ENCODE measurements at places on chromosomes 16 and 17.

DNA sequence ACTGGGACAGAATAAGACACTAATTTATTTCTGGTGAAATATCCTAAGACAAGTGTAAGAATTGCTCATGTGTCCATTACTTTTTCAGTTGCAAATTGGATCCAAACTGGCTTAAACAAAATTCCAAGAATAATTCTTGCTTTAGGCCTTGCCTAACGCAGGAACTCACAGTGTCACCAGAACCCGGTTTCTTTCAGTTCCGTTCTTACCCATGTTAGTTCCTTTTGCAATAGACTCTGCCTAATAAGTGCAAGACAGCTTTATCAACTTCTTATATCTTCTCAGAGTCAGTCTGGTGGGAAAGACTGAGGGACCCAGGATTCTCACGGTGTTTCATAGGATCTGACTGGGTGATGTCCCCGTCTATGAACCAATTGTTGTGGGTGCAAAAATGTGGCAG, 24.7 kb downstream of the GDE1 start:
- DNase-seq: no peak

DNA sequence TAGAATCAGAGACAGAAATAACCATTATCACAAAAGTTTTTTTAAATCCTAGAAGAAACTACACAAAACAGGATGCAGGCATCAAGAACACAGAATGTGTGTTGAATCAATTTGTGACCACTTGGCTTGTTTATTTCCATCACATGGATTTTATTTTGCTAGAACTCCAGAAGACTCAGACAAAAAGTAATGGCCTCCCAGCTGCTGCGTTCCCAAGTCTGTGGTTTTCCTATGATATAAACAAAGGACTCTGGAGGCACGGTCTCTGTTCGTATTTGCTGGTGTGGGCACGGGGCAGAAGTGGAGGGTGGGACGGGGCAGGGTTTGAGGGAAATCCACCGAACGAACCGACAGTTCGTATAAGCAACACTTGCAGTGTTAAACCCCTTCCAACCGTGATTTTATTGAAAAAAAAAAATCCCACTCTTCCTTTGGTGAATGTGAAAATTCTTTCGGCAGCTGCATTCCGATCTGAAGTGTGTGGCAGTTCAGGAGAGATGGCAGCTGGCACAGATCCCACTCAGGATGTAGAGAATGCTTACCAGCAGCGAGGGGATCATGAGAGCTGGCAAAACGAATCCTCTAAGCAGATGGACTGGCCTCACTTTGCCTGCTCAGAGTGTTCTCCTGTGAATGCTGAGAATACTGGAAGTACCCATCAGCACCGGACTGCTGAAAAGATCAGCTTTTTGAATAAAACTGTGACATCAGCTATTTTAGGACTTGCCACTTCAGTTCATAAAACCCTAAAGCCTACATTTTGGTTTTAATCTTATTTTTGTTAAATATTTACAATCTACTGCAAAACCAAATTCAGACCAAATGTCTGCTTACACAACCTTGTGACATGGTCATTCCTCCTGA, 165.2 kb downstream of the VPS53 start:
- no peak for DNase-seq

DNA sequence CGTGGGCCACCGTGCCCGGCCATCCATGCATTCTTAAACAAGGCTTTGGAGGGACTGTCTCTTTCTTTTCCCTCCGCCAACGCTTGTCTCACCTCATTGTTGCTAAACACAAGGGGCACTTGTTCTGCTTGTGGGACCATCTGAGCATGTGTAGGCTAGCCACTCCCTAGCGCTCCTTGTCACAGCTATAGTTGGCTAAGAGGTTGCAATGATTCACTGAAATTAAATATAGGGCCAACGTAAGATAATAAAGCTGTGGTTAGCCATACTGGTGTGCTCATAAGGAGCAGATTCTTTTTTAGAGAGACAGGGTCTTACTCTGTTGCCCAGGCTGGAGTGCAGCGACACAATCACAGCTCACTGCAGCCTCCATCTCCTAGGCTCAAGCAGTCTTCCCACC, 41.2 kb downstream of the KIAA0513 start:
- no peak for DNase-seq

DNA sequence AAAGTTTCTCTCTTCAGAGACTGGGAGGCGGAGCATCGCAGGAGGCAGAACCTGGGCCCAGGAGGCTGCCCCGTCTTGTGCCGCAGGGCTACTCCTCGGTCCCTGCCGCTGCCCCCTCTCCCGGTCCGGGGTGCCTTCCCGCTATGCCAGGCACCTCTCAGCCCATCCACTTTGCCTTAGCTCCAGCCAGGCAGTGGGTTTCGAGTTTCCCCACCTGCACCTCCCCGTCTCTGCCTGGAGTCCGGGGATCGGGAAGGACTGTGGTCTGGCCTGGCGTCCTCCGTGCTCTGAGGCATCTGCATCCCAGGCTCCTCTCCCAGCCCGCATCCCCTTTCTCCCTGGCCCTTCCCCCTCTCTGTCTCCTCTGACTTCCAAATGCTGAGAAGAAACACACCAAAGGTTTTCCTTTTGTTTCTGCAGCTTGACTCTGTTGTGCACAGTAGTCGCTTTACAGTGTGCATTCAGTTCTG, 26.8 kb upstream of the PIK3R6 start:
- DNase-seq: no peak

- no peak for DNase-seq
Measured at GRCh38 chr16:71854369-71854948, 8.7 kb downstream of the ATXN1L start.

Data from esophagus squamous epithelium (tissue), 5 donors.